ENCODE measurements at places on chromosomes 3 and 15.

- no peak for DNase-seq
These were observed 2.4 kb downstream of the ROBO2 start for GRCh38 chr3:77042343-77042742.

DNA sequence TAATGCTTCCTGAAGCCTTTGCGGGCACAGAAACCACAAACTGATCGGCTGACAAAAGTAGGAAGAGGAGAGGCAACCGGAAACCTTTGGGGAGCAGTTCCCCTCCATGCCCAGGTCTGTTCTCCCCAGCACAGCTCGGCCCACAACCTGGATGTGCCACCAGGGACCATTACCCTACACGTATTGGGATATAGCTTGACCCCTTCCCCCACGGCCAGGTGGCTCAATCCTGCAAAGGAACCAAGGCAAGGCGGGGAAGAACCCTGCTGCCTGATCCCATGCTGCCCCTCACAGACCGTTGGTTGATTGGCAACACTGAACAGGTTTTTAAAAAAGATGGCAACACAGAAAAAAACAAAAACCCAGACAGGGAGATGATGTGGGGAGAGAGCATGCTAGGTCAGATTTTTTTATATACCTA lies 19.7 kb upstream of the TCAIM start:
- no peak for DNase-seq

DNA sequence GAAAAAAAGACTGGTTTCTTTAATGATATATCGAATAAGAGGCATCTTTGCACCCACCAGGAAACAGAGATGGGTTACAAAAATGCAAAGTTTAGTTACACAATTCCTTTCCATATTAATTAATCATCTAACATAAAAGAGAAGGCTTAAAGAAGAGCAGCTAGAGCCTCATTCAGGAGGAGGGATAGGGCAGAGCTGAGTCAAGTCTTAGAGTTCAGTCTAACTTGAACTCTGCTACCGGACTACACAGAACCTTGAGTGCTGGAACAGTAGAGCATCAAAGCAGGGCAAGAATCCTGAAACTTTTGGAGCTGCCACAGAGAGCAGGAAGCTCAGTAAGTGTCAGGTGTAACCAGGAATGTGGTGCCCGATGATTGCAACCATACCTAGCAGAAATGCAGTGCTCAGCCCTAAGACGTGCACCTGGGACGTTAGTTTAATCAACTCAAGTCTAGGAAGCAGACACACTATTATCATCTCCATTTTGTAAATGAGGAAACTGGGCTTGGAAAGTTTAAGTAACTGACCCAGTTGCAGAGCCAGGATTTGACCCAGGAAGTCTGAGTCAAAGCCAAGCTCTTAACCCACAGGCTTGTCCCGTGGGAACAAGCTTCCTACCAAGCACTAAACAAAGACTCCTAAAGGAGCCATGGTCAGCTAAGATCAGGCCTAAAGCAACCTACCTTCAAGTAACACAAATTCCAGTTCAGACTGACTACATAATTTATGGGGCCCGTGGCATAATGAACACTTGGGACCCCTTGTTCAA lies 187.4 kb downstream of the FOXP1 start:
- no peak for DNase-seq

GRCh38 chr3:156360963-156361362 lies 194.0 kb downstream of the SSR3 start:
- no peak for DNase-seq

GRCh38 chr15:100717596-100717995 lies 115.2 kb downstream of the ASB7 start:
- no peak for DNase-seq

GRCh38 chr15:62469874-62470688 lies 305.0 kb upstream of the C2CD4B start:
- no peak for DNase-seq

GRCh38 chr3:133053532-133053931 lies 15.3 kb downstream of the TMEM108 start:
- no peak for DNase-seq

- no peak for DNase-seq
These were observed 41.4 kb downstream of the ZDHHC19 start for GRCh38 chr3:196169836-196170240.

DNA sequence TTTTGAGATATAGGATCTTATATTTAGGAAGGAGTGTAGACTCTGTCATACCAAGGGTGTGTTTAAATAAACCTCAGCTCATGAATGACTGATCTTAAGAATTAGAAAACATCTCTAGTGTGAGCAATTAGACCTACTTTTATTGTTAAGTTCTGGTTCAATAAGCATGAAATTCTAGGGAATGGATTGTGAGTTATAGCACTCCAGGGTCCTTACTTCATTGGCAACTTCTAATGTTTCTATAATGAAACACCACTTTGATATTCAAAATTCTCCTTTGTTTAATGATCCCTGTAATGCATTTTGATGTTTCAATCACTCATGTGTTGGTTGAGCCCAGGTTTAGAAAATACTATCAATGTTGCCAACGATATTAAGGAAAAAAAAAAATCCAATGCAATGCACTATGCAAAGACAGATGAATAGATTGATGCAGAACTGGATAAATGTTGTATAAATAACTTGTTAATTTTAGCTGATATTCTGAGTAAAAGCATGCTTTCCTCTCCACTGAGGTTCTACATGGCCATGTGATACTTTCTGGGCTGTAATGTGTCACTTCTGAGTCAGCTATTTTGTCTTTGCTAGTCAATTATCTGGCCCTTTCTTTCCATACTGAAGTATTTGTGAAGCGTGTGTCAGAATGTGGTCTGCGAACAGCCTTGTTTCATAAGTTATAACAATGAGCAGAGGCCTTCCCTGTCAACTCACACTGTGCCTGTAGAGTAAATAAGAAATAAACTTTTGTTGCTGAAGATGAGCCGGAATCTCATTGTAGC lies 1035.9 kb downstream of the PLOD2 start:
- no peak for DNase-seq

- DNase-seq = no peak
These were observed 55.3 kb upstream of the P2RY1 start for GRCh38 chr3:152779653-152780052.

DNA sequence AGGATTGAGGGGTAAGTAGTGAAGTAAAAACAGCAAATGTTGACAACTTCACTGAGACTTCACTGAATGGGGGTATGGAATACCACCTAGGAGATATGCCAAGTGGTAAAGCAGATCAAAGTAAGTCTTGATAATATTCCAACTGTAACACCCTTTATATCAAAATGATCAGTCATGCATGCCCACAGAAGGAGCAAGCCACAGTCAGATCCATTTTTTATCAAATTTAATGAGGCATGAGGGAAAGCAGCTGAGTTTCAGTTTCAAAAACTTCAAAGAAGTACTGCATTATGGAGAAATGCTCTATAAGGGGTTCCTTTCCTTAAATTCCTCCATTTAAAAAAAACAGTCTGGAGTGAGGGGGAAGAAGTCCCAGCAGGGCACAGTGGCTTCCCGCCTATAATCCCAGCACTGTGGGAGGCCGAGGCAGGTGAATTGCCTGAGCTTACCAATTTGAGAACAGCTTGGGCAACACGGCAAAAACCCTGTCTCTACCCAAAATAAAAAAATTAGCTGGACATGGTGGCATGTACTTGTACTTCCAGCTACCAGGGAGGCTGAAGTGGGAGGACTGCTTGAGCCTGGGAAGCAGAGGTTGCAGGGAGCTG lies 56.9 kb downstream of the TJP1 start:
- no peak for DNase-seq

- no peak for DNase-seq
These were observed 33.5 kb downstream of the BDH1 start for GRCh38 chr3:197522183-197522715.

DNA sequence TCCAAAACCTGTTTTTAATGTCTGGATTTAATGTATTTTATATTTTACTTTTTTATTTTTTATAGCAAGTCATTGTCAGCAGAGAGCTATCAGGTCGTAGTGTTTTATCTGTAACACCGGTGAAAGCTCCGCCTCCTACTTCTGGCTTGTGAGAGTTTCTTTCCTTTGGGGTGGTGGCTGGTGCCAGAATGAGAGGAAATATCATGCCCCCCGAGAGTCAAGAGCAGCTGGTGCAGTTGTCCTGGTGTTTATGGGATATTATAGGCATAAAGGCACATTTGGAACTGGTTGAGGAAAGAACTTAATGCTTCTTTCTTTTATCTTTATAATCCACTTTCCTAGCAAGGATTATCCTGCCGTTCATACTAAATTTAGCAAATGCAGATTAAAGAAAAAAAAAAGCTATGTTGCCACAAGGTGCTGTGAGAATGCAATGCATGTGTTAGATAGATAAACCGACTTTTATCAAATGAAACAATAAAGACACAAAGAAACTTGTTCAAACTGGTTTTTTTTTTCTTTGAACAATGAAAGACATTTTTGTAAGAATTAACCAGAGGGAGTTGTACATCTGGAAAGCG lies 260.1 kb upstream of the PLSCR5 start:
- DNase-seq = no peak
